ENCODE measurements at places on chromosomes 5 and 9.

GRCh38 chr9:107397076-107398044, 92.2 kb downstream of the KLF4 start:
- no peak for DNase-seq

- no peak for DNase-seq
Measured at GRCh38 chr5:128424646-128425045, 113.4 kb downstream of the FBN2 start.

DNA sequence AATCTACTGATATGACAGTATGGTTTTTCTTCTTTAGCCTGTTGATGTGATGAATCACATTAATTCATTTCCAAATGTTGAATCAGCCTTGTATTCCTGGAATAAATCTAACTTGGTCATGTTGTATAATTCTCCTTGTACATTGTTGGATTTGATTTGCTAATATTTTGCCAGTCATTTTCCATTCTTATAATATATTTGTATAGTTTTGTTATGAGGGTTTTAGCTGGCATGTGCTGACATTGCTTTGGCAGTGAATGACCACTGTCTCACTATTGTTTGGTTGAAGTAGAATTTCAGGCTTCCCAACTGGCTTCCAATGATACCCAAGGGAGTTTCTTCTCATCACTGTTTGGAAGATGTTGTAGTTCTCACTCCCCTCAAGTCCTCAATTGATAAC, 983.0 kb upstream of the PTPRD start:
- DNase-seq, result no peak

DNA sequence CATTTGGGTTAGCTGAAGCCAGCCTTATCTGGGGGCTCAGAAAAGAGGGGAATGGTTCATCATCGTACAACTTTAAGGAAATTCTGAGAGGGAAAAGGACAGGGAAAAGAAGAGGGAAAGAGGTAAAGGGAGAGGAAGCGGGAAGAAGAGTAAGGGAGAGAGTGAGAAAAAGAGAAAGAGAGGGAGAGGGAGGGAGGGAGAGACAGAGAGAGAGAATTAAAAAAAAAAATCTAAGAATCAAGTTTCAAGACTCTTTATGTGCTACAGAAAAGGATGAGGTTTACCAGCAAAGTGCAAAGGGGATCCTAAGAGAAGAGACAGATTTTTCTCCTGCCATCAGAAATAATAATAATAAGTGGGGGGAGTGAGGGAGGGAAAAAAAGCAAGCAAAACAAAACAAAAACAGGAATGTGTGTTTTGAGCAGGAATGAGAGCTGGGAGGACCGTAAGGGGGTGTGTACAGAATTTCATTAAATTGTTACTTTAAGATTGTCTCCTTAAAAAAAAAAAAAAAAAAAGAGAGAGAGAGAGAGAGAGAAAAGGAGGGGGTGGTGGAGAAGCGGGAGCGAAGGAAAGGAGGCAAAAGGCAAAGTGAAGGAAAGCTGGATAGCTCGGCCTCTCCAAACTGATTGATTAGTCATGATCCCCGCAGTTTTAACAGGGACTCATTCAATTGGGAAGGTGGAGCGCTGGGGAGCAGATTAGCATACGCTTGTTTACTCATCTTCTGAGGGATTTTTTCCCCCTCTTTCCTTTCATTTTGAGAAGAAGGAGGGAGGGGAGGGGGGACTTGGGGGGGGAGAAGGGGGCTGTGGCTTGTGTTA, 438 bp upstream of the PAPPA start:
- DNase-seq, result peak; percentile 30

Measured in ELF-1 (cell line).